ENCODE measurements at places on chromosomes 4 and X.

DNA sequence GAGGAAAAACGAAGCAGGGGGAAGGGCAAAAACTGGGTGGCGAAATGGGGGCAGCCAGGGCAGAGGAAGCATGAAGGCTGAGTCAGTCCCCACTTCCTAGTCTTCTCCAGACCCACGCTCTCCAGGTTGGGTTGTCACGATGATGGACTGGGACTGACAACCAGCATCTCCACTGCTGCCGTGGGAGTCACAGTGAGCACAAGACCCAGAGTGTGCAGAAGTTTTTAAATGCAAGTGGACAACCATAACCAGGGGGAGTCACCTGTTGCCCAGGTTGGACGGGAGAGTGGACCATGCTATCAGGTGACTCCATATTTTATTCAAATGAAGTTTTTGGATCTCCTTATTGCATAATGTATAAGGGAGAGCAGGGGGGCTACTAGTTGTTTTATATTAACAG, 511.4 kb upstream of the ZFP42 start:
- no peak for DNase-seq

DNA sequence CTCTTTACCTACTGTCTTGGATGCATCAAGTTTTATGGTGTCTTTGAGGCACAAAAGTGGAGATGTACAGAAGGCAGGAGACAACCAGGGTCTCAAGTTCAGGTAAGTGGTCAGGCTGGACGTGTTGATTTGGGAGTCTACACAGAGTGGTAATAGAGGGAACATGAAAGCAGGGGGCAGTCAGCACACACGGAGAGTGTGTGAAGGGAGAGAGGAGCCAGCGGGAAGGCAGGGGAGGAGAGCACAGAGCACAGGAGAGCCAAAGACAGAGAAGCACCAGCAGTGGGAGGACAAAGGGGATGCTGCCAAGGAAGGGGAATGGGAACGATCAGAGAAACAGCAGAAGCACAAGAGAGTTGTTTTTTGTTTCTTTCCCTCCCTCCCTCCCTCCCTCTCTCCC, 32.9 kb downstream of the TMEM150C start:
- DNase-seq, result no peak

DNA sequence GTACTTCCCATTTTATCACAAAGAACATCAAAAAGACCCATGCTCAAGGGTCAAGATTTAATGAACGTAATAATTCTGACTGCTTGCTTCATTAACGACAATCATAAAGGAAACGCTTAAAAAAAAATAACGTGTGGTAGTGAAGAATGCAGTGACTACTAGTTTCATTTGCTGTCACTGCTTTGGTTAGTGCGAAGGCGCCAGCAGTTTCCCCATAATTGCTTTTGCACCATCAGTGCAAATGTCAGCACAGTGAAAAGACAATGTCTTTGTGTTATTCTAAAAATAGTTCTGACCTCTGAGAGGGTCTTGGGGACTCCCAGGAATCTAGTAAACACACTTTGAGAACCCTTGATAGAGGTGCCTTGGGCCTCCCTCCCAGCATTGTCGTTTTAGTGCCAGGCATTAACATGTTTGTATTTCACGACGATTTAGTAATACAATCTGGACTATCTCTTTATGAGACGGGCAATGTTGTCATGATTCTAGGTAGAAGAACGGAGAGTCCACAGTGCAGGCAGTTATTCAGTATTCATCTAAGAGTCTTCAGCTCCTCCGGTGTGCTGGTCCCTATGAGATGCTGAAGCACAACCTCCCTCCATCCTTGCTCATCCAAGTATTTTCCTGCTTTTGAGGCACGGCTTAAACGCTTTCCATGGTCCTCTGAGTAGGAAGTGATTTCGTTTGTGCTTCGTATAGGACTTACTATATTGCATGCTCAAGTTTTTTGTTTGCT, 71.0 kb downstream of the AFF1 start:
- DNase-seq, result peak; percentile 32

DNA sequence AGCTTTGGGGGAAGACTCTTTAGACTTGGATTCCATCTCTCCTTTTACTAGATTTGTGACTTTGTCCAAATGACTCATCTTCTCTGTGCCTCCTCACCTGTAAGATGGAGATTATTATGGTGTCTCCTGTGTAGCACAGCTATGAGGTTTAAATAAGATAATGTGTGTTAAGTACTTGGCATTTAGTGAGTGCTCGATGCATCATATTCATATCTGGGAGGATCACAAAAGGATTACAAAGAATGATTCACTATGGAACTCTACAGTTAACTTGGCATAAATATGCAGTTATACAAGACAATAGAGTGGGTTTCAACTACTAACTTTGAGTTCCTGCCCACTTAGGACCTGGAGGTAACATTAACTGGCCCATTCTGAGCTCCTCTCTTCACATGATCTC, 2.3 kb downstream of the GBA3 start:
- no peak for DNase-seq

DNA sequence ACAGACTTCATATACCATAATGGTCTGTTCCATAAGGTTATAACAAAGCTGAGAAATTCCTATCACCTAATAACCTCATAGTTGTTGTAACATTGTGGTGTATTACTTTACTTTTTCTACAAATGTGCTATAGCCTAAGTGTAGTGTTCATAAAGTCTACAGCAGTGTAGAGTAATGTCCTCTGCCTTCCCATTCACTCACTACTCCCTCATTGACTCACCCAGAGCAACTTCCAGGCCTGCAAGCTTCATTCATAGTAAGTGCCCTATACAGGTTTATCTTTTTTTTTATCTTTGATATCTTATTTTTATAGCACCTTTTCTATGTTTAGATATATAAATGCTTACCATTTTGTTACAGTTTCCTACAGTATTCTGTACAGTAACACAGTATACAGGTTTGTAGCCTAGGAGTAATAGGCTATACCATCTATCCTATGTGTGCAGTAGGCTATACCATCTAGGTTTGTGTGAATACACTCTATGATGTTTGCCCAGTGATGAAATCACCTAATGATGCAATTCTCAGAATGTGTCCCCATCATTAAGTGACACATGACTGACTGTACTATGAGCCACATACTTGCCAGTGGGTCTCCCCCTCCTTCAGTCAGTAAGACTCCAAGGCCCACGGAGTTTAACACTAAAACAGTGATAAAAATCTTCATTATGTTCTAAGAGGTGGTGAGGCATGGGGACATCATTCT, 299.9 kb downstream of the UNC5C start:
- no peak for DNase-seq

GRCh38 chr4:176393306-176394013, 73.7 kb downstream of the SPCS3 start:
- DNase-seq, result no peak

GRCh38 chrX:50343917-50344316, 126.7 kb downstream of the DGKK start:
- DNase-seq, result no peak

DNA sequence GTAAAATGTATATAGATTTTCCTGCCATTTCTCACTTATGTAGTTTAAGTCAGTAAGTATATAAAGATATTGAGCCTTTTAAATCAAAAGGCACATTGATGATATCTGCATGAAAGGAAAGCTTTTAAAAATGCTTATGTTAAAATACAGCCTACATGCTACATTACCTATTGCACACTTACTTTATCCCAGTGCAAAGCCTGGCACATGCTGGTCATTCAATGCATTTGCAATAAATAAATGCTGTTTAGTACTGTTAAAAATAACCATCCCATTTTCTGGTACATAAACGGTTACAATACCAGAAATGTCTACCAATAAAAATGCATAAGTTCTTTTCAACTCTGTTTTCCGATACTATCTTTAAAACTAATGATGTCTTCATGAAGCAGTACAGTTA, 22.1 kb upstream of the SPATA4 start:
- no peak for DNase-seq

GRCh38 chrX:41913476-41913875, 9.9 kb downstream of the CASK start:
- DNase-seq, result no peak

DNA sequence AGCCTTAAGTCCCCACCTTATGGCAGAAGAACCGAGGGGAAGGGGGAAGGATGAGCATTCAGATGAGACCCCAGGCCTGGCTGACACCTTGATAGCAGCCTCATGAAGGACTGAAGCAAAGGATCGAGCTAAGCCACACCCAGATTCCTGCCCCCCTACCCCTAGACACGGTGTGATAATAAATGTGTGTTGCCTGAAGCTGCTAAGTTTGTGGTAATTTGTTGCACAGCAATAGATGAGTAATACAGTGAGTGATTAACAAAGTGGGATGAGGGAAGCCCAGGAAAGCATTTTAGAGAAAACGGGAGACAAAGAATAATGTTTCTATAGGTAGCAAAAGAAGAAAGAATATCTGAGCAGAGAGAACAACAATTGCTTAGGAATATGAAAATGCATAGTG, 404.2 kb downstream of the MID1IP1 start:
- no peak for DNase-seq

GRCh38 chr4:149791851-149792250, 23.8 kb downstream of the IQCM start:
- DNase-seq, result no peak

DNA sequence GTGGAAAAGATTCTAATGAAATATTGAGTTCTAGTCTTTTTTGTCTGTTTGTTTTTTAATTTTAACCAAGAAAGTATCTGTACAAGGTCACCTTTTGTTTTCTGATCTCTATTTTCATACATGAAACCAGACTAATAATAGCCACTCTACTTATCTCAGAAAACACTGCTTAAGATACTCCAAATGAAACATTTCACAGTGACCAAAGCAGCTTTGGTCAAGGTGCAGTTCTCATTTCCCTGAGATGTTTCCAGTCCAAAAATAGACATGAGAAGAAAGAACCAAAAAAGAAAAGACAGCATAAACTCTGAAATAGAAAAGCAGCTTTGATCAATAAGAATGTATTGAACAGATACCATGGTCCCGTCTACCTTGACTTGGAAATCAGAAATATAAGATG, 782.8 kb downstream of the RAB28 start:
- DNase-seq, result no peak

- DNase-seq, result no peak
Observed at GRCh38 chr4:139853309-139853708, 187.7 kb downstream of the MGST2 start.

GRCh38 chr4:151518359-151518758, 109.4 kb downstream of the FHIP1A start:
- no peak for DNase-seq

GRCh38 chr4:147332091-147332490, 148.8 kb upstream of the EDNRA start:
- DNase-seq, result no peak

GRCh38 chr4:181536811-181537434, 706.3 kb upstream of the TENM3 start:
- DNase-seq, result no peak

GRCh38 chr4:24557026-24558025, 27.0 kb downstream of the DHX15 start:
- no peak for DNase-seq

DNA sequence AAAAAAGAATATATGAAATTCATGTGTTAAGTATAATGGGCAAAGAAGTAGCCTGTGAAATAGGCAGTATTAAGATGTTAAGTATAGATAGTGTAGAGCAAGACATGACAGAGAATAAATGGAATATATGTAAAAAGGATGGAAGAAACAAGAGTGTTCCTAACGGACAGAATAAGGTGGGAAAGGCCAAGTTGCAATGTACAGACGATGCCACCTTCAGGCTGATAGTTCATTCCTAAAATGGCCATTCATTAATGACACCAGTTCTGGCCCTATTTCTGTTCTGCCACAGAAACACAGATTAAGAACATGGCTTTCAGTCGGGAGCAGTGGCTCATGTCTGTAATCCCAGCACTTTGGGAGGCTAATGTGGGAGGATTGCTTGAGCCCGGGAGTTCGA, 4.4 kb upstream of the FAM184B start:
- DNase-seq, result no peak

GRCh38 chr4:57854748-57855147, 744.6 kb upstream of the IGFBP7 start:
- no peak for DNase-seq

GRCh38 chrX:106415276-106415895, 196.4 kb upstream of the RADX start:
- DNase-seq, result no peak

DNA sequence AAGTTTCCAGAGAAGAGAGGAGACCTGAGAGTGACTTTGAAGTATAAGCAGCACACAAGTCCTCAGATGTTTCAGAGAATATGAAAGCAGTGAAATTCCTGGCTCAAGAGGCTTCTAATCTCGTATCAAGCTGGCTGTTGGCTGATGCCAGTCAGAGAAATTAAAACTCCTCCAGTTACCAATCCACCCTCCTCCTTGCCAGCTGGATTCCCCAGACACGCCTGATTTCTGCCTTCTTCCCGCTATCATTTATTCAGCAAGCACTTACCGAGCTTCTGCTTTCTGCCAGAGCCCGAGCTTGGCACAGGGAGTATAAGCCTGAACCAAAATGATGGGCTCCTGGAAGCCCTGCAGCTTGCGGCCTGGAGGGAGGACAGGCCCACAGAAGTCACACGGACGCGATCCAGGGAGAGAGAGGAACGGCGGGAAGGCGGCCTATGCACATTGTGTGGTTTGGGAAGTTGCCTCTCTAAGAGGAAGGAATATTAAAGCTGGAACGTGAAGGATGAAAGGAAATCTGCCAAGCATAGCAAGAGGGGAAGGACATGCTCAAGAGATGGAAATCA, 102.4 kb upstream of the TBL1X start:
- no peak for DNase-seq

- DNase-seq, result no peak
Observed at GRCh38 chr4:15990570-15991285, 27.8 kb upstream of the FGFBP2 start.

GRCh38 chr4:64144994-64145393, 264.3 kb downstream of the TECRL start:
- DNase-seq, result no peak

DNA sequence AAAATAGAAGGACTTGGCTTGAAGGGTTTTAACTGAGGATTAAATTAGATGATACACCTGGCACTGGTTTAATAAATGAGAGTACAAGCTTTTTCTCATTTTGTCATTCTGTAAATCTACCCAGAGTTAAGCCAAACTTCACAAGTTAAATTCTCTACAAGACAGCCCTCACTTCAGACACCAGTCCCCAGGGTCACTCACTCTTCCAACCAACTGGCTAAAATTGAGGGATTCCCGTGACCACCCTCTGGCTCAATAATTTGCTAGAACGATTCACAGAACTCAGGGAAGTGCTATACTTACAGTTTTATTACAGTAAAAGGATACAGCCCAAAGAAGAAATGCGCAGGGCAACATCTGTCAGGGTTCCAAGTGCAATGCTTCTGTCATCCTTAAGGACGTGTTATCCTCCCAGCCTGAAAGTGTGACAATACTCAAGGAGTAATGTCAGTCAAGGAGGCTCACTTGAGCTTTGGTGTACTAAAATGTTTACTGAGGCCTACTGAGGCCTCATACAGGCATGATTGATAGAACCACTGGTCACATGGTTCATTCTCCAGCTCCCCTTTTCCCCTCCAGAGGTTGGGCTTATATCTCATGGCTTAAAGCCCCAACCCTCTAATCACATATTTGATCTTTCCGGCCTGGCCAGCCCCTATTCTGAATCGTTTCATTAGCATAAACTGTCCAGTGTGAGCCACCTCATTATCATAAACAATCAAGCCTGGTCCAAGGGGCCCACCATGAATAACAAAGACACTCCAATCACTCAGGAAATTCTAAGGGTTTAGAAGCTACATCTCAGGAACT, 9.6 kb upstream of the TMSB4X start:
- no peak for DNase-seq
